Mesenchymal stem cell (in vitro differentiated cells and primary cell): ENCODE measurements at places on chromosomes 1 and 21.

- no peak for DNase-seq
- H3K27ac ChIP-seq: no peak overlapping the region
- H3K4me1 ChIP-seq: no peaks in the 10 kb centered on the region
These were observed 16.3 kb downstream of the SEC16B start for GRCh38 chr1:177953549-177953948.

DNA sequence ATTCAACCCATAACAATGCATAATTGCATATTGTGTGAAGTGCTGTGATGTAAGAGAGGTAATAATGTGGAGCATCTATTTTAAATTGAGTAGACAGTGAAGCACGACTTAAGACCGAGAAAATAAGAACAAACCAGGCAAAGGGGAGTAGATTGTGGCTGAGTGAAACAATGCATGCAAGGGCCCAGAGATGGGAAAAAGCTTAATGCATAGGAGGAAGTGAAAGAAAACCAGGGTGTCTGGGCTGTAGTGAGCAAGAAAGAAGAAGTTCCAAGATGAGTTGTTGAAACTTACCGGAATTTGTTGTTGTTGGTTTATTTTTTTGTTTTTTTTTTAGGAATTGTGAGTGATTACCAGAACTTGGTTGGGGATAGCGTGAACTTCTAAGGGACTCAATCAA, 104.7 kb downstream of the SNX7 start:
- peaks cover 2% of the 10 kb centered on the region for H3K36me3 ChIP-seq
- H3K4me3 ChIP-seq: no peak overlapping the region
- H3K4me1 ChIP-seq: no peaks in the 10 kb centered on the region
- DNase-seq: no peak
- H3K27ac ChIP-seq: no peak overlapping the region

DNA sequence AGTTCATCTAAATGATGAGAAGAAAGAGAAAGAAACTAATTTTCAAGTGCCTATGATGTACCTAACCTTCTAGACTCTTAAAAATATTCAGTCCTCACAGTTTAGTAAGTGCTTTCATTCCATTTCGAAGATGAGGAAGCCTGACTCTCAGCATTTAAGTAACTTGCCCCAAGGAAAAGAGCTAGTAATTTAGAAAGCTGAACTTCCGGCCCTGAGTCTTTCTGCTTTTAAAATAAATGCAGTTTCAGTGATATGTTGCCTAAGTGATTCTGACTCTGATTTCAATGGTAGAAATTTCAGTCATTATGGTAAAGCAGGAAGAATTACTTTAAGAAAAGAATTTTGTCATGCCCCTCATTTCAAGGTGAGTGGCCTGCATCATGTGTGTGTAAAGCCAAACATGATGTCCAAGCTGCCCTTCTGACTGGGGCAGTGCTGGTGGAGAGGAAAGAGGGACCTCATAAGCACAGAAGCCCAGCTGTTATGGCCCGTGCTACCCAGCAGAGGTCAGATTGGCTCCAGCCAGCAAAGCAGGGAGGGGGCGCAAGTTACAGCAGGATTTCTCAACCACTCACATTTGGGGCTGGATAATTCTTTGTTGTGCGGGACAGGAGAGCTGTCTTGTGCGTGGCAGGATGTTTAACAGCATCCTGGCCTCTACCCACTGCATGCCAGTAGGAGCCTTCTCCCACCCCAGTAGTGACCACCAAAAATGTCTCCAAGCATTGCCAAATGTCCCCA, 10.7 kb downstream of the ATP1A4 start:
- H3K27me3 ChIP-seq: peaks cover 20% of the 10 kb centered on the region
- DNase-seq: peak; percentile 32
- no peak overlapping the region for H3K4me3 ChIP-seq
- no peaks in the 10 kb centered on the region for H3K36me3 ChIP-seq
- H3K27ac ChIP-seq: no peak overlapping the region

- no peaks in the 10 kb centered on the region for H3K4me1 ChIP-seq
- no peak for DNase-seq
- no peak overlapping the region for H3K27ac ChIP-seq
These were observed 172.9 kb upstream of the ESRRG start for GRCh38 chr1:216896146-216896545.

DNA sequence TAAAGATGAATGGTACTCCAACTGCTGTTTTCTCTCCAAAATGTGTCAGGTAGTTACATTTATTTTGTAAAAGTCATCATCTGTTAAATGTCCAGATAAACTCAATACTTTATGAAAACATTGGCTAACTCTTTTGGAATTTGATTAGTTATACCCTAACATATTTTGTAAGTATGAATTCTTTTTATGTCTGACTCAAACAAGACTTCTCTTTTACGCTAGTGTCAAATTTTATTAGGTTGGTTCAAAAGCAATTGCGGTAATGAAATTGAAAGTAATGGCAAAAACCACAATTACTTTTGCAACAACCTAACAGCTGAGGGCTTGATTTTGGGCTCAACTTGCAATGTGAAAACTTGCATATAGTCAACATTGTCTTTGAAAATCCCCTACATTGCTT, 41.0 kb upstream of the USP25 start:
- H3K4me1 ChIP-seq: no peaks in the 10 kb centered on the region
- no peak overlapping the region for H3K27ac ChIP-seq
- H3K4me3 ChIP-seq: no peak overlapping the region
- DNase-seq: no peak

- no peaks in the 10 kb centered on the region for H3K36me3 ChIP-seq
- H3K27me3 ChIP-seq: no peaks in the 10 kb centered on the region
- no peak overlapping the region for H3K27ac ChIP-seq
- no peak overlapping the region for H3K4me3 ChIP-seq
- no peaks in the 10 kb centered on the region for H3K4me1 ChIP-seq
- DNase-seq: peak; percentile 23
These were observed 1447.8 kb upstream of the PRMT6 start for GRCh38 chr1:105608713-105609112.

DNA sequence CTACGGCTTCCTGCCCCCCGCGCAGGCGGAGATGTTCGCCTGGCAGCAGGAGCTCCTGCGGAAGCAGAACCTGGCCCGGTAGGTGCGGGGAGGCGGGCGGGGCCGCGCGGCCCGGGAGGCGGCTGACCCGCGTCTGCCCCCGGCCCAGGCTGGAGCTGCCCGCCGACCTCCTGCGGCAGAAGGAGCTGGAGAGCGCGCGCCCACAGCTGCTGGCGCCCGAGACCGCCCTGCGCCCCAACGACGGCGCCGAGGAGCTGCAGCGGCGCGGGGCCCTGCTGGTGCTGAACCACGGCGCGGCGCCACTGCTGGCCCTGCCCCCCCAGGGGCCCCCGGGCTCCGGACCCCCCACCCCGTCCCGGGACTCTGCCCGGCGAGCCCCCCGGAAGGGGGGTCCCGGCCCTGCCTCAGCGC, 16.6 kb downstream of the NOC2L start:
- DNase-seq: peak; percentile 33
- H3K36me3 ChIP-seq: peaks cover 32% of the 10 kb centered on the region
- H3K27ac ChIP-seq: no peak overlapping the region
- no peak overlapping the region for H3K4me3 ChIP-seq
- H3K27me3 ChIP-seq: peaks cover 18% of the 10 kb centered on the region

DNA sequence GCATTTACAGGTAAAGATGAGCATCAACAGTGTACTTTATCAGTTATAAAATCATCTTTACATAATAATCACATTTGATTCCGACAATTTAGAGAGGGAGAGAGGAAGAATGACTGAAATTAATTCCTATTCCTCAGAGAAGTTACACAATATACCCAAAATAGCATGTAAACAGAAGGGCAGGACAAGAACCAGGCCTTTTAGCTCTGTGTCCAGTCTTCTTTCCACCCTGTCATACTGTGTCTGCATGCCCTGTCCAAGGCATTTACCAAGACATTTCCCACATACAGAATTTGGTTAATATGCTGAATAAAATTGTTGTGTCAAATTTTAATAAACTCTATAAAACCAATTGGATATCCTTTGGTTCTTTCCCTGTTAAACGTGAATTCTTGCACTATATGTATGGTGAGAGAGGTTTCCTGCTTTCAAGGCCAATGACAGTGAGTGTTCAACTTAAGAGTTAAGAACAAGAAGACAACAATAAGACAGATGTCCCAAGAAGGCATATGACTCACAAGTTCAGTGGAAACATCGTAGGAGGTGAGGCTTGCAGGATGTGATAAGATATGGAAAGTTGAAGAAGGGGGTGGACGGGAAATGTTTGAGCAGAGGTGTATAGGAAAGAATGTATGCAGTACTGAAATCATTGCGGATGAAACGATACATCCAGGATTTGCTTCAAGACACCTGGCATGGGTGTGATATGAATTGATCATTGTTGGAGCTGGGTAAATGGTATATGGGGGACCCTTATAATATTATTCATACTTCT, 20.8 kb downstream of the LRRC8B start:
- no peak overlapping the region for H3K4me3 ChIP-seq
- no peaks in the 10 kb centered on the region for H3K4me1 ChIP-seq
- peak; percentile 40 for DNase-seq
- H3K27ac ChIP-seq: no peak overlapping the region
- no peaks in the 10 kb centered on the region for H3K36me3 ChIP-seq

DNA sequence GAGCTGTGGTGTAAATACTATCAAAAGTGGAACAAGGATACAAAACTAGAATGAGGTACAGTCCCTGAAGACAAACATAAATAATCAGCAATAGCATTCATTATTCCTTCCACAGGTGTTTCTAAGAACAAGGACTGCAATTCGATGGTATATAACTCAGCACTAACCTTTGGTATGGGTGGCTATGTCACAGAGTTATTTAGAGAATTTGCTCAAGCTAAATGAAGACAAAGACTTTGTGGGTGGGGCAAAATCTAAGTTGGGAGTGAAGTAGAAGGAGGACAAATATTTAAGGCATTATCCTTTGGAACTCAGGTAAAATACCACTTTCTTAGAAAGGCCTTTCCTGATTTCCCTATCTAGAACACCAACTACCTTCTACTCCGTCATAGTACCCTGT, 51.5 kb upstream of the CNN3 start:
- H3K27me3 ChIP-seq: no peaks in the 10 kb centered on the region
- no peak for DNase-seq
- no peak overlapping the region for H3K27ac ChIP-seq
- H3K36me3 ChIP-seq: no peaks in the 10 kb centered on the region

GRCh38 chr1:225844236-225845061, 34.5 kb downstream of the EPHX1 start:
- no peaks in the 10 kb centered on the region for H3K27me3 ChIP-seq
- H3K4me3 ChIP-seq: peak overlapping the region; percentile 5
- no peak for DNase-seq
- peaks cover 78% of the 10 kb centered on the region for H3K36me3 ChIP-seq
- H3K4me1 ChIP-seq: peaks cover 3% of the 10 kb centered on the region
- H3K27ac ChIP-seq: no peak overlapping the region

DNA sequence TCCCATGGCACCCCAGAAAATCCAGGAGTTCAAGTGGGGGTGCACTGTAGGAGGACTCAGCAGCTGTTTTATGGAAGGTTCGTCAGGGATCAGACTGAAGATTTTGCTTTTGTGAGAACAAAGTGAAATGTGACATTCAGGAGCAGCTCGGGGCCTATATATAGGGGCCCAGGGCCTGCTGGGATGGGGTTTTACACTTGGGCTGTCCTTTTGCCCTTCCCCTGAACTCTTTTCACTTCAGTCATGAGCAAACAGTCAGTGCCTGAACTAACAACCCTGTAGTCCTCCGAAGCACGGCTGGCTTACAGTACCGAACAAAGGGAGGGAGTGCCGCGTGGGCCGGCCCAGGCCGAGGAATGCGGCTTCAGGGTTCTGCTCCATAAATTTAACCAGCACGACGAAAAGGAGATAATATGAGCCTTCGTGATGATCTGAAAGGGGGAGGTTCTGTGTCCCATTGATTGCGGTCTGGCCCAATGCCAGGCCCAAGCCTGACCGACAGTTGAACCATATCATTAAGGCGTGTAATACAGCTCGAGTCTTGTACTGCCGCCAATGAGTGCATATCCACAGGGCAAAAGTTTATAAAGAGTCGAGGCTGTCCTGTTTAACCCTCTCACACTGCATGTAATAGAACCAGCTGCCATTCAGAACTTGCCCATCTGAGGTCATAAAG, 139.9 kb downstream of the DHRS3 start:
- H3K36me3 ChIP-seq: no peaks in the 10 kb centered on the region
- peaks cover 3% of the 10 kb centered on the region for H3K27me3 ChIP-seq
- peaks cover 16% of the 10 kb centered on the region for H3K4me1 ChIP-seq
- DNase-seq: peak; percentile 46
- H3K27ac ChIP-seq: no peak overlapping the region
- no peak overlapping the region for H3K4me3 ChIP-seq

DNA sequence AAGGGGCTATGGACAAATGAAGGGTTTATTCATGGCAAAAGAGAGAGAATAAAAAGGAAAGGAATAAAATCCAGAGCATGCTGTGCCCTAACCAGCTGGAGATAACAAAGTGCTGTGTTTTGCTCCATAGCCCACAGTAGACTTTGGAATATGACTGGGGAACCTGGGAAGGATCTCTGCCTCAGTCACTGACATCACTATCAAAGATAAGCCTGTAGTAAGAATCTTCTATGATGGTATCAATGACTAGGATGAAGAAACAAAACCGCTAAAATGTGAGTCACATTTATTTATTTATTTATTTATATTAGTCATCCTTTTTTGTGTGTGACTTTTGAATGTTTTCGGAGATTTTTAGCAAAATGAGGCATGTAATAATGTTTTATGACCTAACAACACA, 56.3 kb downstream of the NVL start:
- no peaks in the 10 kb centered on the region for H3K4me1 ChIP-seq
- peak; percentile 75 for DNase-seq
- no peak overlapping the region for H3K4me3 ChIP-seq
- no peaks in the 10 kb centered on the region for H3K27me3 ChIP-seq

GRCh38 chr21:16117331-16117730, 387.5 kb downstream of the USP25 start:
- DNase-seq: no peak
- H3K27ac ChIP-seq: peak overlapping the region; percentile 96
- no peaks in the 10 kb centered on the region for H3K4me1 ChIP-seq
- no peaks in the 10 kb centered on the region for H3K27me3 ChIP-seq
- peak overlapping the region; percentile 48 for H3K4me3 ChIP-seq

DNA sequence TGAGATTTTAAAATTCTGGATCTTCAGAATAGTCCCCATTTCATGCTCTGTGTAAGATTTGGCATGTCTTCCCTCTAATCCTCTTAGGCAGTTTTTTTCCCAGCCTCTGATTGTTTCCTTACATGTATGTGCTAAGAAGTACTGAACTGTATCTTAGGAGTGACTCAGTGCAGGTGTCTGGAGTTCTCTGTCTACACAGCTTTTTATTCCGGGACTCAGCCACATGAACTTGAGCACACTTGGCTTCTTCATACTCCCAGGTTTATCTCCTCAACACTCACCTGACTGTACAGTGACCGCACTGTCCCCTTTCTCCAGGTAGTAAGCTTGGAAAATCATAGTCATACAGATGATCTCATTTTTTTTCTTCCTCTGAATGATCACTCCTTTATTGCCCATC, 50.7 kb downstream of the SYT14 start:
- no peak overlapping the region for H3K4me3 ChIP-seq
- peaks cover 8% of the 10 kb centered on the region for H3K4me1 ChIP-seq
- no peak overlapping the region for H3K27ac ChIP-seq
- no peaks in the 10 kb centered on the region for H3K36me3 ChIP-seq

- H3K36me3 ChIP-seq: no peaks in the 10 kb centered on the region
- H3K4me1 ChIP-seq: peaks cover 3% of the 10 kb centered on the region
- no peak for DNase-seq
- no peaks in the 10 kb centered on the region for H3K27me3 ChIP-seq
- H3K4me3 ChIP-seq: no peak overlapping the region
- H3K27ac ChIP-seq: no peak overlapping the region
These were observed 23.5 kb upstream of the COL6A1 start for GRCh38 chr21:45957981-45958600.

GRCh38 chr1:234884701-234885100, 243.9 kb downstream of the TOMM20 start:
- H3K36me3 ChIP-seq: no peaks in the 10 kb centered on the region
- H3K4me1 ChIP-seq: peaks cover 3% of the 10 kb centered on the region
- no peak overlapping the region for H3K4me3 ChIP-seq
- H3K27ac ChIP-seq: no peak overlapping the region
- no peak for DNase-seq
